ENCODE measurements at places on chromosomes 11 and 22. TPM values are rescaled to one million over a fixed set of nuclear protein-coding genes. Genes with fewer than 3 reads are reported as not detected.

TEX12 gene
- 0.35 TPM for total RNA-seq

C1QTNF5 gene
- total RNA-seq, result not detected

OR5W2 gene
- not detected for total RNA-seq

SLC7A4 gene
- not detected for total RNA-seq

CKAP5 gene
- 71.4 TPM for total RNA-seq

ALX4 gene
- total RNA-seq, result 2.9 TPM

SMC1B gene
- total RNA-seq, result not detected

OLFML1 gene
- 0.33 TPM for total RNA-seq

IGLL1 gene
- total RNA-seq, result not detected

LSP1 gene
- total RNA-seq, result 3.3 TPM

TMPRSS5 gene
- not detected for total RNA-seq

LRRC56 gene
- 0.18 TPM for total RNA-seq

UBE2L6 gene
- 103 TPM for total RNA-seq

DENND5A gene
- 51.2 TPM for total RNA-seq

C11orf87 gene
- total RNA-seq, result not detected

GGT5 gene
- total RNA-seq, result not detected

MRGPRX4 gene
- total RNA-seq, result not detected

SMTN gene
- total RNA-seq, result 13.9 TPM

LINC01488 gene
- total RNA-seq, result not detected

ARHGAP32 gene
- total RNA-seq, result 4.8 TPM

MUC5AC gene
- not detected for total RNA-seq

UQCR10 gene
- 85.1 TPM for total RNA-seq

PHETA2 gene
- not detected for total RNA-seq

KCNJ11 gene
- total RNA-seq, result 0.12 TPM

APOL1 gene
- 33.3 TPM for total RNA-seq

HMOX1 gene
- 59.1 TPM for total RNA-seq

APOL5 gene
- not detected for total RNA-seq

ART1 gene
- not detected for total RNA-seq

SEC14L6 gene
- total RNA-seq, result not detected

NCR3LG1 gene
- total RNA-seq, result 3.5 TPM

GNG3 gene
- total RNA-seq, result not detected

ZNF408 gene
- total RNA-seq, result 5.1 TPM

SC5D gene
- total RNA-seq, result 42.0 TPM

DKK3 gene
- total RNA-seq, result 161 TPM

CATSPERZ gene
- total RNA-seq, result not detected

DAGLA gene
- total RNA-seq, result 0.83 TPM

TMEM45B gene
- total RNA-seq, result not detected

Data from H4 (cell line).